ENCODE measurements at places on chromosomes 5 and 9.
A peak's percentile ranks its signal among the peaks of the same experiment; 100 is the strongest.

DNA sequence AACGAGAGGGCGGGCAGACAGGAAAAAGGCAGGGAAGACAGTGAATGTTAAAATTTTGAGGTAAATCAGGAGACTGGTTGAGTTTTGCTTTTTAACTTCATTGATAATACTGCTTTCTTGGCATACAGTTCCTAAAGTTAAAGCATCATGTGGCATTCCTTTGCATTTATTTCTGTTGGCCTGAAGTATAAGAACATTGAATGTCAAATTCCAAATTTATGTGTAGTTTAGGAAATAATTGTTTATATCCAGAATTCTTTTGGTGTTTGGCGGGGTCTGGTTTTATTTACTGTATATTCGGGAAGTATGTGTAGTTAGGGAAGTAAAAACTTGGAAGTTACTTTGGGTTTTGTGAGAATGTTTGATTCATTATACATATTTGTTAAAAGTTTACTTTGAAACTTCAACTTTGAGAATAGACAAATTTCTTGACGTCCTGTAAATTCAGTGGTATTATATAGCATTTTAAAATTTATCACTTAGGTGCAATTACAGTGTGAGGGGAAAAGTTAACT, 83.2 kb downstream of the PTPDC1 start:
- no peak for DNase-seq

DNA sequence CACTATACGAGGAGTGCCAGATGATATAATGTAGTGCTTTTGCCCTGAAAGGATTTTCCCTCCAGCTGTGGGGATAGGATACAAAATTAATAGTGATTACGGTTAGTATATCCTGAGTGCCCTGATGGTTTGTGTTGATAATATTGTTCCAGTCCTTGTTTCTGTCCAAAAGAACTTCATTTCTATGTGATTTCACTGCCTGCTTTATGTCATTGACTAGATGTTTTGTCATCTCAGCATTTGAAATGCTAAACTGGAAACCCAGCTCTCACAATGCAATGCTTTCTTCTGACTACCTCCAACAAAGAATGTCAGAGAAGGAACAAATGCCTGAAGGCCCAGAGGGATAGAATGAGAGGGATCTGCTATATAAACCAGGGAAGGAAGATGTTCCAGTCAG, 177.8 kb downstream of the NIPBL start:
- DNase-seq: no peak

- DNase-seq: no peak
Observed at GRCh38 chr5:36388288-36388687, 86.6 kb upstream of the RANBP3L start.

DNA sequence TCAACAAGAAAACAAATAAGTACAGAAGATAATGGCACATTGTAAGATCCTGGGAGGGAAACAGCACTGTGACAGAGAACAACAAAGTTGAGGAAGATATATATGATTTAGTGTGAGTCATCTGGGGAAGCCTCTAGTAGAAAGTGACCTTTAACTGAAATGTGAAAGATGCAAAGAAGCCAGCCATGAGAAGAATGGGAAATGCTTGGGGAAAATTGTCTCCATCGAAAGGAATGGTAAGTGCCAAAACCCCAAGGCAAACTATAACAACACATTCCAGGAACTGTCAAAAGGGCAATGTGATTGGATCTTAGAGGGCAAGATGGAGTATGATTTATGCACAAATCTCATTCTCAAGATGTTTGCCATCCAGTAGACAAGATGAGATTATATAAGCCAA, 537.8 kb upstream of the BRINP1 start:
- no peak for DNase-seq

- DNase-seq: no peak
Observed at GRCh38 chr9:5799314-5799713, 33.6 kb downstream of the ERMP1 start.

DNA sequence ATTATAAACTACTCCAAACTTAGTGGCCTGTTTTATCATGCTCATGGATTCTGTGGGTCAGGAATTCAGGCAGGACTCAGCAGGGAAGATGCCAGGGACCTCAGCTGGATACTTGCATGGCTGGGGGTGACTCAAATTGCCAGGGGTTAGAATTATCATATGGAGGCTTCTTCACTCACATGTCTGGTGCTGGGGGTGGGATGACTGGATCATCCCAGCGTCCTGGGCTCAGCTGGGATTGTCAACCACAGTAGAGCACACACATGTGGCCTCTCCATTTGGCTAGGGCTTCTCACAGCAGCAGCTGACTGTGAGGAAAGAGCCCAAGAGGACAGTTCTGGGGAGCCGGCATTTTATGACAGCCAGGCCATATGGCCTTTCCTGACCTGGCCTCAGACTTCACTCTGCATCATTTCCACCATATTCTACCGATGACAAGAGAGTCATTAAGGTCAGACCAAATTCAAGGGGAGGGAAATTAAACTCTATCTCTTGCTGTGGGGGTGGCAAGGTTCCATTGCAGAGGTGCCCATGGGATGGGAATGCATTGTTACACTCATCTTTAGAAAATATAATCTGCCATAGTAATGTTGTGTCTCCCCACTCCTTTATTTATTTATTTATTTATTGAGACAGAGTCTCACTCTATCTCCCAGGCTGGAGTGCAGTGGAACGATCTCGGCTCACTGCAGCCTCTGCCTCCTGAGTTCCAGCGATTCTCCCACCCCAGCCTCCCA, 5.2 kb upstream of the GRK6 start:
- no peak for DNase-seq

DNA sequence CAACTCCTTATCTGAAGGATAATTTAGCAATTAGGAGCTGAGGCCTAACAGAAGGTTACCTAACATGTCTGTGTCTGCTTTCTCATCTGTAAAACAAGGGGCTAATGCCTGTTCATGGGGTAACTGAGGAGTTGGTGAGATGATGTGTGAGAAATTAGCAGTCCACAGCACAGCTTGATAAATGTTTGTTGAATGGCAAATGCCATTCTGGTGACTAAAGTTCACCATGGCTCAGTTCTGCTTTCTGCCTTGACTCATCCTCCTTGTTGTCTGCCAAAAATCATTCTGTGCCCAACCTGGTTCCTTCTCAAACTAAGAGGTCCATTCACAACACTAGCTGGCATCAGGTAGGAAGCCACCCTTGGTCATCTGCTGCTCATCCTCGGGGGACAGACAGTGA, 552.0 kb upstream of the KLF4 start:
- no peak for DNase-seq

DNA sequence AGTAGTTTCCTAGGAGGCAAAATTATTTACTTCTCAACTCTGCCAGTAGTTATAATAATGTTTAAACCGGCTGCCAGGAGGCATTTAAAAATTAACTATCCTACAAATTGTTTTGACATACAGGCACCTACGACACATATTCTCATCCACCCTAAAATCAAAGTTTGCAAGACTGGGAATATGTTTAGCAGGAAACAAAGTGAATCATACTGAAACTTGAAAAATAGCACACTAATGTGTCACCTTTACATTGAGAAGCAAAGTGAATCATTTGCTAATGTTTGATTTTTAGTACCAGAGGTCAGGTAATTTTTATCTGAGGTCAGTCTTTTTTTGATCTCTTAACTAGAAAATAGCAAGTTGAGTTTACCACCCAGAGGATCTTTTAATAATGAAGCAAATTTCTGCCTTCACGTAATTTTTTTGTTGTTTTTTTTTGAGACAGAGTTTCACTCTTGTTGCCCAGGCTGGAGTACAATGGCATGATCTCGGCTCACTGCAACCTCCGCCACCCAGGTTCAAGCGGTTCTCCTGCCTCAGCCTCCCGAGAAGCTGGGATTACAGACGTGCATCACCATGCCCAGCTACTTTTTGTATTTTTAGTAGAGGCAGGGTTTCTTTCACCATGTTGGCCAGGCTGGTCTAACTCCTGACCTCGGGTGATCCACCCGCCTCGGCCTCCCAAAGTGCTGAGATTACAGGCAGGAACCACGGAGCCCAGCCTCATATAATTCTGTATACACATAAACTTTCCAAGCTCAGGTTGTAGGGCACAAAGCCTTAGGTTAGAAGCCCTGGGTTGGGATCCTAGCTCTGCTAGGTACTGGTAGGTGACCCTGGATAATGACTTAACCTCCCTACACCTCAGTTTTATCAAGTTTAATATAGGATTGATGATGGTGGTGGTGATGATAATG, 124.3 kb downstream of the UGCG start:
- peak; percentile 10 for DNase-seq

DNA sequence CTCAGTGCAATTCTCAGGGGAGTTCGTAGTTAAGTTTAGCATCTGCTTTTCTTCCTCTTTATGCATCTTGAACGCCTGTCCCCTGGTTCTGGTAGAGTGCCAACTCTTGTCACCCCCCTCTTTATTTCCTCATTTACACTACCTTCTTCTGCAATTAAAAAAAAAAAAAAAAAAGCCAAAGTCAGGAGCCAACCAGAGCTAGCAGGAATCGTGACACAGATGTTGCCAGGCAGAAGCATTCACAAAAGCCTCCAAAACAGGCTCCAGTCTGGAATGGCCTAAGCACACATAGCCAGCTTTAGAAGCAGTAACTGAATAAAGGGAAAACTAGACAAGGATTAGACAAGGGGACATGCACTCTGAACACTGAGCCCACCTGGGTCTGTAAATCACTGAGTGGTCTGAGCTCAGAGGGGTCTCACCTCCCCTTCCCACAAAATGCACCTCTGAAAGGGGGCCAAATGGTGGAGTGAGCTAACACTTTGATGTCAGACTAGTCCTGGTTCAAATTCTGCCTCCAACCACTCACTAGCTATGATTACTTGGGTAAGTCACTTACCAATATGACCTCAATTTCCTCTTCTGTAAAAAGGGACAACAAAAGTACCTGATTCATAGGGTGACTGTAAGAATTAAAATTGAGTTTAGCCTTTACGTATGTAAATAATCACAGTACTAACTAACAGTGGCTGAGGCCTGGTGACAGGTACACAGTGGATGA, 2.0 kb downstream of the CD74 start:
- DNase-seq: peak; percentile 81

- no peak for DNase-seq
Observed at GRCh38 chr5:100846772-100847171, 56.3 kb downstream of the ST8SIA4 start.

- no peak for DNase-seq
Observed at GRCh38 chr5:158084292-158084691, 225.3 kb upstream of the CLINT1 start.

GRCh38 chr5:60370508-60370907, 329.5 kb downstream of the DEPDC1B start:
- DNase-seq: no peak

- DNase-seq: no peak
Observed at GRCh38 chr9:135878528-135879236, 28.7 kb downstream of the CAMSAP1 start.

- no peak for DNase-seq
Observed at GRCh38 chr5:10981932-10982331, 220.9 kb upstream of the DAP start.

Data from endodermal cell (in vitro differentiated cells).